G401 (cell line): ENCODE measurements at places on chromosomes 2 and 18. TPM values are rescaled to one million over a fixed set of nuclear protein-coding genes. Genes with fewer than 3 reads are reported as not detected.
A peak's percentile ranks its signal among the peaks of the same experiment; 100 is the strongest.

- no peak for DNase-seq
Measured at GRCh38 chr18:64201781-64202180, 52.9 kb upstream of the LINC00305 start.

Gene SMYD1
- total RNA-seq: not detected in 2 replicates

Gene DLX1
- 21.8 and 26.2 TPM in 2 replicates for total RNA-seq

Gene CDKL4
- total RNA-seq: 1.6 TPM in 1 of 2 replicates, not detected in the other

GRCh38 chr2:122908159-122908558 is 1116.9 kb upstream of the CNTNAP5 start:
- no peak for DNase-seq

GRCh38 chr2:11121099-11121822 is 34.0 kb upstream of the SLC66A3 start:
- DNase-seq: no peak

- no peak for DNase-seq
Measured at GRCh38 chr2:203585516-203585915, 50.4 kb upstream of the RAPH1 start.

Gene ZCCHC2
- 18.0 and 27.0 TPM in 2 replicates for total RNA-seq

DNA sequence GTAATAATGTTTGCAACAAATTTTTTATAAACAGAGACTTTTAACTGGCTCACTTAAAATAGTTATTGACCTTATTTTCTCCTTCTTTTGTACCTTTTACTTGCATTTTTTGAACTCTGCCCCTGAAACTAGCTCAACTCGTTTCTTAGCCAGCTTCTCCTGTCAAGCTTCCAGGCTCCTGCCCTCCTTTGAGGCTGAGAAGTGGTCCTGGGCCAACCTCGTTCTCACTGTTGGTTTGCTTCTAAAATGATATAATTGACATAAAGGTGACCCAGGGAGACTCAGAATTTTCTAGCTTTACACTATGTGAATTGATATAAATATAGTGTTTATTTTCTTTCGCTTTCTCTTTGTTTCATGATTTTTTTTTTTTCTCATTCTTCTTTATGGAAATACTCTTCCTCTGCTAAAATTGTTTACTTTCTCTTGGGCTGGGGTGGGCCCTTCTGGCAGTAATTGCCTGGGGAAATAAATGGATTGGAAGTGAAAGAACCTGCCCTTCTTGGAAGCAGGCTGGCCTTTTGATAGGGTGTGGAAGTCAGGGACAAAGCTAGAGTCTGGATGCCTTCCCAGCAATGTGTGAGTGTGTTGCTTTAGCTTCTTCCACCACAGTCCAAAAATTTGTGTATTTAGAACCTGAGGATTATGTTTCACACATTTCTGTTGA is 30.7 kb downstream of the GPD2 start:
- peak; percentile 38 for DNase-seq

- no peak for DNase-seq
Measured at GRCh38 chr2:15788830-15789229, 151.5 kb upstream of the MYCN start.

DNA sequence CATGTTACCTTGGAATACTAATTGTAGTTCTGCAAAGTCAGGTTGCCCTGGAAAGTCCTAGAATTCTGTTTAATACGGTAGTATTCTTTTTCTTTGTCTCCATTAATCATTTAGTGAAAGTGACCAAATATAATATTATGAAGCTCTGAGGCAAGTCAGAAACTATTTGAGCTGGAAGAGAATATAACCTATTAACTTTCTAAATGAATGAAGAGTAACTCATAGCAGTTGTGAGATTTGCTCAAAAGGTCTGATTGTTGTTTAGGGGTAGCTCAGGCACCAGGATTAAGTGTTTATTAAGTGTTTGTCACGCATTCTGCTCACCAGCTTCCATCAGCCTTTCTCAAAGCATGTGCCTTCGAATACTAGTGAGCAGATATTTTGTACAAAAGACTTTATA is 46.7 kb upstream of the SERPINE2 start:
- no peak for DNase-seq

Gene DHRS9
- not detected in 2 replicates for total RNA-seq

DNA sequence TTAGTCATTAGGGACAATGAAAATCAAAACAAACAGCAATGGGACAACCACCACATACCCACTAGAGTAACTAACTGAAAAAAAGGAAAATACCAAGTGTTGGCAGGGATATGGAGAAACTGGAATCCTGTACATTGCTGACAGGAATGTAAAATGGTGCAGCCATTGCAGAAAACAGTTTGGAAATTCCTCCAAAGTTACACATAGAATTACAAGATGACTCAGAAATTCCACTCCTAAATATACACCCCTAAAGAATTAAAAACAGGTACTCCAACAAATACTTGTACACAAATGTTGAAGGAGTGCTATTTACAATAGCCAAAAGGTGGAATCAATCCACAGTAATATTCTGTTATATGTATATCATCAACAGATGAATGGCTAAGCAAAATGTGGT is 110.9 kb downstream of the ROCK1 start:
- DNase-seq: no peak

DNA sequence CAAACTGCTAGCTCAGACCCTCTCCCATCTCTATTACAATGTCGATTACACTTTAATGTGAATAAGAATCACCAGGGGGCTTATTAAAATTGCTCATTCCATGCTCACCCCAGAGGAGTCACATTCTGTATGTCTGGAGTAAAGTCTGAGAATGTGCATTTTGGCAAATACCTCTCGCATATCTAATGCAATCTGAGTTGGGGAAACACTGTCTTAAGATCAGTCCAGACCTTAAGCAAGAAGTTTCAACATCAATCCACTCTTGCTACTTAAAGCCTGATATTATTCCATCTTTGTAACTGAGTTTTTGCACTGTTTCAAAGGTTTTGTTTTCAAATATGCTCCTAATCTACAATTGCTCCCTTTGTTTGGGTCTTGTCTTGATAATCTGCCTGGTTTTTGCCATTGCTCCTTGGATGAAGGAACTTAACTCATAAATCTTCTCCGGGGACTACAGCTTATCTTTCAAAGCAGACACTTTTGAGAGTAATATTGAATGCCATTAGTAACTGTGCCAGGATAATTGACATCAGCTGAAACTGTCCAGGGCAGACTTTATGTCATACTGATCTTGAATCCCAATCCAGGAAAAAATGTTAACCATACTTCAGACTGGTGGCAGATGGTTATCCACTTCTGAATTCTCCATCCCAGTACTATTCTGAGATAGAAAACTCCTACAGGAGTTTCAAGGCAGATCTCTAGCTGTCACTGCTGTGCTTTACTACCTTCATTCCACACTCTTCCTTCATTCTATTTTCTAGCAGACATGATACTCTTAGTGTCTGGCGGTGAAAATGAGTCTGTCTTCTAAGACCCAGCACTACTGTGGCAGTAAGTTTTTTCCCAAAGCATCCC is 200.9 kb downstream of the ERBB4 start:
- DNase-seq: no peak

DNA sequence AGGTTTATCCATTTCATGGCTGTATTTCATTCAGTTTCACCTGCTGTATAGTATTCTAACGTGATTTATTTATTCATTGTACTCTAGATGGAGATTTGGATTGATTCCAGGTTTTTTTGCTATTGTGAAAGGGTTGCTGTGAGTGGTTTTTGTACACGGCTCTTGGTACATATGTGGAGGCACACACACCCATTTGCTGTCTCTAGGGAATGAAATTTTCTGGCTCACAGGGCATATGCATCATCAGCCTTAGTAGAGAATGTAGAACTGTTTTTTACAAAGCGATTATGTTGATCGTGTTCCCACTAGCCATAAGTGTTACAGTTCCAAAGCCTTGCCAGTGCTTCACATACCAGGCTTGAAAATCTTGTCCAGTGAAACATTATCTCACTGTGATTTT is 5.1 kb downstream of the SPTBN1 start:
- no peak for DNase-seq

Gene C2orf72
- total RNA-seq: 9.3 and 27.9 TPM in 2 replicates

Gene MC2R
- not detected in 2 replicates for total RNA-seq

Gene ADGRF3
- 0.47 TPM in 1 of 2 replicates, not detected in the other for total RNA-seq

Gene FOXD4L1
- total RNA-seq: not detected in 2 replicates

Gene ACVR1C
- total RNA-seq: not detected in 2 replicates

DNA sequence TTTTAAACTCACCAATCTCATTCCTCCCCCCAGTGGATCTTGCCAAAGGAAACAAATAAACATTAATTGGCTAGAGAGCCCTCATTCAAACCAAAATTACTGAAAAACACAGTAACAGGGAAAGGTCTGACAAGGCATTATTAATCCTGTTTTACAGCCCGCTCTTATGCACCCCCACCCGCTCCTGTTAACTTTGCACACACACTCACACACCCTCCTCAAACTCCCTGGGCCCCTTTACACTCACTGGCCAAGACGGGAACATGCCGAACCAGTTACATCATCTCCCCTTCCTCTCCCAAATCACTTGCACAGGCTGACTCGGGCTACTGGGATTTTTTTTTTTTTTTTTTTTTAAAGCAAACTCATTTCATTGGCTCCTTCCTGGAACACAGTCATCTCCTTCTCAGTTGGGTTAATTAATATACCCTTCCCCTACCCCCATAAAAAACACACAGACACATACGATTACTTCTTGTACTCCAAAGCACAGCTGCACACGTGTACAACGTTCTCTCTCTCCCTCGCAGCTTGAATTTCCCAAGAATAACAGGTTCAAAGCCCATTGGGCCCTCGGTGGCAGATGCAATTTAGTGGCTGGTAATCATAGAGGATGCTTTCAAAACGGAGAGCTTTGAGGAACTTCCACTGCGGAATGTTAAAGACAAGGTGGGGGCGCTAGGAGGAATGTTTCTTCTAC is 31.8 kb downstream of the KLF7 start:
- no peak for DNase-seq

DNA sequence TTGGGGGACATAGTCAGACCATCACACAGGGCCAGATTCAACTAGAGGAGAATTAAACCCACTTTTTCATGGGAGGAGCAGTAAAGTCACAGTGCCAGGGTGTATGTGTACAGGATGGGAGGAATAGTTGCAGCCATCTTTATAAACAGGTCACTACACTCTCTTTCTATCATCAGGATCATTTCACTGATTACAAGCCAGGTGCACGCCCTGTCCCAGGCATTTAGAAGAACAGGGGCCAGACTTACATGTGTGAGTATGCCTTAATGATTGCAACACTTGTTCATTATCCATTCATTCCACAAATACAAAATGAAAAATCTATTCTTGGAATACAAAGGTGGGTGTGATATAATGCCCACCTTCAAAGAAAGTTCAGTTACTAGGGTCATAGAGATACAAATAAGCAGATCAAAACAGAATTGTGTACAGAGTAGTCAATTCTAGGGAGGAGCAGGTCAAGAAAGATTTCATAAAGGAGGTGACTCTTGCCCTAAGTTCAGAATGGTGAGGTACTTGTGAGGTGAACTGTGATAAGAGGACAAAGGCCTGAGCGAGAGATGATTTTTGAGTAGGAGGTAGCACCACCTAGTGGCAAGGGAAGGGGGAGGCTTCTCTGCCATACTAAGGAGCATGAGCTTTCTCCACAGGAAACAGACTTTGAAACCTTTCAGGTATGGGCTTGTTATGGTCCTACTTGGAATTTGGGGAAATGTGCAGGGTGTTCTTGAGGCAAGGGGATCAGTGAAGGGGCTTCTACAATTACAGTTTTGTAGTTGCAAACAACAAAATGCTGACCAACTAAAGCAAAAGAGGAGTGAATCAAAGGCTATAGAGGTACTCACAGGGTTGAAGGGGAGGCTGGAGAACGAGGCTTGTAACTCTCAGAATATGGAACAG is 156.3 kb downstream of the SUCLG1 start:
- DNase-seq: peak; percentile 22

DNA sequence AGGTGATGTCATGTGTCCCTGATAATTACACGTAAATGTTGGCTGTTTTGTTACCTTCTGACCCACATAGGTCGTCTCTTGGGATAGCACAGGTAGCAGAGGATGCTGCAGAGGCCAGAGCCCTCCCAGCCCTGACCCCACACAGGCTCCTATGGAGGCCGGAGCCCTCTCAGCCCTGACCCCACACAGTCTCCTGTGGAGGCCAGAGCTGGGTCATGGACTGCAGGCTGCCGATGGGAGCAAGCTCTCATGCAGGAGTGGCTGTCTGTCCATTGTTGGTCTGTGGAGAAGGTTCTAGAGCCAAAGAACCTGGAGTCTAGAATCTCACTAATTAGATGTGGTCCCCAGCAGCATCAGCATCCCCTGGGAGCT is 155.5 kb downstream of the LDLRAD4 start:
- DNase-seq: peak; percentile 23

Gene TMEM182
- 1.8 and 3.8 TPM in 2 replicates for total RNA-seq

DNA sequence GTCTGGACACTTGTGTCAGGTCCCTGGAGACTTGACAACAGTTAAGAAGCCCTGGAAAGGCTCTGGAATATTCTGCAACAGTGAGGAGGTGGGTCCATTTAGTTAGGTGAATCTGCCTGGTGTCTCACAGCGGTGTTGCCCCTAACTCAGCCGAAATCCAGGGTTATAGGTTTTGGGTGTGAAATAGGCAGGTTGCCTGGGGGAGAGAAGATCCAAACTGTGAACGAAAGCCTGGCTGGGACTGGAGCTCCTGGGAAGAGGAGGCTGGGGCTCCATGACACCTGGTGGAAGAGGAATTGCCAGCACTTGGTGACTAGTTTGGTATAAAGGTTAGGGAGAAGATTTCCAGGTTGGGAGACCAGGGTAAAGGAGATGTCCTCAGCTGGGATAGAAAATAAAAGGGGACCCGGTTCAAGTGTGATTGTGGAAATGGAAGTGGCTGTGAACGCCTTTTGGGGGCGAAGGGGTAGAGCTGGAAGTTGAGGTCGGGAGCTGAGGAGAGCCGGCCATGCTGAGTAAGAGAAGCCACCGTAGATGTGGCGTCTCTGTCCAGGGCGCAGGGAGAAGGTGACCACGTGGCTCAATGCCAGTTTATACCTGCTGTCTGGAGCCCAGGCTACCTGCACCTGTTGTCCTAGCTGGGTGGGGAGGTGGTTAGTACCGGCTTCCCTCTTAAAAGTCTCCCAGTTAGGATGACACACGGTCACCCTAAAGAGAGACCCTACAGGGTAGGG is 3.0 kb upstream of the GAREM2 start:
- DNase-seq: no peak

Gene DSG1
- not detected in 2 replicates for total RNA-seq

Gene RGPD4
- total RNA-seq: 0.03 TPM in 1 of 2 replicates, not detected in the other

- no peak for DNase-seq
Measured at GRCh38 chr2:229454934-229455631, 184.0 kb upstream of the PID1 start.

- no peak for DNase-seq
Measured at GRCh38 chr2:201952187-201952586, 81.5 kb upstream of the FZD7 start.

- DNase-seq: peak; percentile 51
Measured at GRCh38 chr2:31141443-31142085, 3.3 kb upstream of the GALNT14 start.
